ENCODE measurements at places on chromosomes 5 and 9. TPM values are rescaled to one million over a fixed set of nuclear protein-coding genes. Genes with fewer than 3 reads are reported as not detected.
A peak's percentile ranks its signal among the peaks of the same experiment; 100 is the strongest.

The FNBP1 gene
- 191 TPM for total RNA-seq

The SPATA6L gene
- 1.0 TPM for total RNA-seq

The MYOZ3 gene
- total RNA-seq = 0.14 TPM

DNA sequence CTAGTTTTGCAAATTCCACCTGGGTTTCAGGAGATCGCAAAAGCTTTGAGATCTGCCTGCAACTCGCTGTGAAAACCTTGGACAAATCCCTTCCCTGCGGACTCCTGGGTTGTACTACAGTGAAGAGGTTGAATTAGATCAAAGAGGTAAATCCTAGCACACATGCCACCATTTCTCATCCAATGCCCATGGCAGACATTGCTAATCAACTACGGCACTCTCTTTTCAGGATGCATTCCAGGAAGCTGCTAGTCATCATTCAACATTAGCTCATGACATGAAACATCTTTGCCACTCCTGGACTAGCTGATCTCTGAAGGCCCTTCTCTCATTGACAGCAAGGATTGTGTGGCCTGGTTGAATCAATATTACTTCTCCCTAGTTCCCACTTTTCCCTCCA, 46.1 kb downstream of the PCDH1 start:
- no peak overlapping the region for H3K4me3 ChIP-seq
- H3K27me3 ChIP-seq = peaks cover 10% of the 10 kb centered on the region
- peaks cover 12% of the 10 kb centered on the region for H3K4me1 ChIP-seq
- H3K27ac ChIP-seq = no peak overlapping the region
- DNase-seq = no peak

- H3K4me3 ChIP-seq = peak overlapping the region; percentile 48
- no peaks in the 10 kb centered on the region for H3K36me3 ChIP-seq
- DNase-seq = peak; percentile 49
- H3K27me3 ChIP-seq = peaks cover 87% of the 10 kb centered on the region
- peaks cover 19% of the 10 kb centered on the region for H3K4me1 ChIP-seq
These were observed 9.6 kb downstream of the LHX6 start for GRCh38 chr9:122218935-122219855.

DNA sequence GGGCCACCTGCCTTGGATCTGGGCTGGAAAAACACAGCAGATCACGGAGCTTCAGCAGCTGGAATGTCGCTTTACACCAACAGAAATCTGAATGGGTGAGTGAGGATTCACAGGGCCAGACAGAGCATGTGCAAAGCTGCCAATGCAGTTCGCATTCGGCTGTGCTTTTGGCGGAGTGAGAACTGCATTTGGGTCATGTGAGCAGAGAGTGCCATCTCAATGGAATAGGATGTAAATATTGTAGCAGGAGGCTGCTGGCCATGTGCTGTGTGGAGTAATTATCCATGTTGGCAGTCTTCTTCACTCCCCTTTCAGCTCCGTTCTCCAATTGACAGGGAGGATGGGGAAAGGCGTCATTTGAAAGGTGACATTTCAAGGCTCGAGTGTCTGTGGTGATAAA, at the start of gene ANKRD55:
TSS of gene ANKRD55 (minus strand) at position 101 of the 400 bp plus-strand sequence. CDS start 417 bp downstream, outside the sequence.
- peaks cover 1% of the 10 kb centered on the region for H3K36me3 ChIP-seq
- H3K27ac ChIP-seq = no peak within 1 kb of the TSS
- peaks cover 9% of the 10 kb centered on the region for H3K27me3 ChIP-seq
- no peak within 1 kb of the TSS for H3K4me3 ChIP-seq
- no peaks in the 10 kb centered on the region for H3K4me1 ChIP-seq

The ANGPTL2 gene
- total RNA-seq = not detected

DNA sequence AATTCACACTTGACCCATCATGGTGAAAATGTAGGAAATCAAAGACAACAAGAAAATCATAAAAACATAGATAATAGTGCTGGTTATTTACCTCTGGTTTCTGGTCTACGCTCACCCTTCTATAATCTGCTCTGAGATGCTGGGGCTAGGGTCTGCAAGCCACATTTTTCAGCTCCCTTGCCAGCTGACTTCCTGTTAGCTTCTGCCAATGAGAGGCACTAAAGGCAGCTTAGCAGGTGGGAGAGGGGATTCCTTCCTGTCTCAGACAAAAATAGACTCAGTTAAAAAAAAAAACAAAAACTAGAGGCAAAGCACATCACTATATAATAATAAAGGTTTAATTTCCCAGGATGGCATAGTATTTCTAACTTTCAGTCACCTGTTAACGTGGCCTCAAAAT, 20.2 kb upstream of the N4BP3 start:
- no peak overlapping the region for H3K27ac ChIP-seq
- H3K4me1 ChIP-seq = peaks cover 13% of the 10 kb centered on the region
- peaks cover 6% of the 10 kb centered on the region for H3K27me3 ChIP-seq
- no peak for DNase-seq

The CDC20B gene
- total RNA-seq = 0.28 TPM

DNA sequence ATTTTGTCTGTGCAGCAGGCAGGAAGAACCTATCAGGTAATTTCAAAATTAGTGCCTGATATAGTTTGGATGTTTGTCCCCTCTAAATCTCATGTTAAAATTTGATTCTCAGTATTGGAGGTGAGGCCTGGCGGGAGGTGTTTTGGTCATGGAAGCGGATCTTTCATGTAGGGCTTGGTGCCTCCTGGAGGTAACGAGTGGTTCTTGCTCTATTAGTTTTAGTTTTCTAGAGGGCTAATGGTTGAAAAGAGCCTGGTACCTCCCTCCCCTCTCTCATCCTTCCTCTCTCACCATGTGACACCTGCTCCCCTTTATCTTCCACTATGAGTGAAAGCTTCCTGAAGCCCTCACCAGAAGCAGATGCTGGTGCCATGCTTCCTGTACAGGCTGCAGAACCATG, 106.3 kb downstream of the DRD1 start:
- no peaks in the 10 kb centered on the region for H3K4me1 ChIP-seq
- no peaks in the 10 kb centered on the region for H3K36me3 ChIP-seq
- peaks cover 2% of the 10 kb centered on the region for H3K27me3 ChIP-seq
- DNase-seq = no peak
- no peak overlapping the region for H3K4me3 ChIP-seq

DNA sequence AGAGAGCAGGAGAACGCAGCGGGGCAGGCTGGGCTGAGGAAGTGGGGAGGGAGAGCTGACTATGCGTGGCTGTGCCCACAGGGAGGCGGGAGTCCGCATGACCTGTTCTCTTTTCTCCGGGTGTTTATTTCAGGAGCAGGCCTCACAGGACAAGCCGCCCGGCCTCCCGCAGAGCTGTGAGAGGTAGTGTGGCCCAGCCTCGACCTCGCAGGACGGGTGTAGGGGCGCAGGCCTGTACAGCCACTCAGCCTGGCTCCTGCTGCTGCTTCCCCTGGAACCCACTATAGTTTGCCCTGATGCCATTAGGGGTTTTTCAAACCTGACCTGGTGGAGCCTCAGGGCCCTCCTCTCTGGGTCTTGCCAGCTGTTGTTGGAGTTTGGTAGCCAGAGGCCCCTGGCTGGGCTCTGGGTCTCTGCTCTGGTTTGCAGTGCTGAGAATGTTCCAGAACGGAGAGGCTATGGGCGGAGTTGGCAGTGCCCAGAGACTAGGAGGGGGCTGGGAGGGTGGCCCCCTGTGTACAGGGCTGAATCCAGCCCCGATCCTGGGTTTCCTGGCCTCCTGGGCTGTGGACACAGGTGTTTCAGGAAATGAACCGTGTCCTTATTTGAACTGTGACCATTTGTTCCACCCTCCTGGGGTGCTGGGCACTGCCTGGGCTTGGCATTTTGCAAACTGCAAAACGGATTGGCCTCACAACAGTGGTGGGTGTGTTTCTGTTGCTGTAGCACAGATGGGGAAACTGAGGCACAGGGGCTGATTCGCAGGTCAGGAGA, 78.8 kb downstream of the WNK2 start:
- peaks cover 2% of the 10 kb centered on the region for H3K4me1 ChIP-seq
- no peaks in the 10 kb centered on the region for H3K36me3 ChIP-seq
- no peak overlapping the region for H3K27ac ChIP-seq
- H3K27me3 ChIP-seq = no peaks in the 10 kb centered on the region
- no peak for DNase-seq

- peaks cover 17% of the 10 kb centered on the region for H3K36me3 ChIP-seq
- no peak overlapping the region for H3K4me3 ChIP-seq
- no peak overlapping the region for H3K27ac ChIP-seq
- peaks cover 9% of the 10 kb centered on the region for H3K27me3 ChIP-seq
- H3K4me1 ChIP-seq = peaks cover 28% of the 10 kb centered on the region
- DNase-seq = no peak
These were observed 21.0 kb downstream of the ANKRD33B start for GRCh38 chr5:10584714-10585517.

DNA sequence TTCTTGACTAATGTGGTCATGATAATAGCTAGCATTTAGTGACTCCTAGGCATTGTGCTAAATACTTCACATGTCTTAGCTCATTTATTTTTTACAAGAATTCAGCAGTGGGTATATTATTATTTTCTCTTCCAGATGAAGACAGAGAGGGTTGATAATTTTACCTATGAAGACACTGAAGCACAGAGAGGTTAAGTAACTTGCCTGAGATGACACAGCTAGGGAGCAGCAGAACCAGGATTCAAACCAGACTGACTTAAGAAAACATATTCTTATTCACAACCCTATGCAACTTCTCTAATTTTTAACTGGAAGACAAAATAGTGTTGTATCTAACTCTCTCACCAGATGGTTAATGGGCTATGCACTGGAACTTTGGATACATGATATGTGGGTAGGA, 44.8 kb downstream of the NNT start:
- no peak overlapping the region for H3K4me3 ChIP-seq
- no peaks in the 10 kb centered on the region for H3K4me1 ChIP-seq
- no peak overlapping the region for H3K27ac ChIP-seq
- H3K27me3 ChIP-seq = no peaks in the 10 kb centered on the region
- H3K36me3 ChIP-seq = peaks cover 26% of the 10 kb centered on the region

DNA sequence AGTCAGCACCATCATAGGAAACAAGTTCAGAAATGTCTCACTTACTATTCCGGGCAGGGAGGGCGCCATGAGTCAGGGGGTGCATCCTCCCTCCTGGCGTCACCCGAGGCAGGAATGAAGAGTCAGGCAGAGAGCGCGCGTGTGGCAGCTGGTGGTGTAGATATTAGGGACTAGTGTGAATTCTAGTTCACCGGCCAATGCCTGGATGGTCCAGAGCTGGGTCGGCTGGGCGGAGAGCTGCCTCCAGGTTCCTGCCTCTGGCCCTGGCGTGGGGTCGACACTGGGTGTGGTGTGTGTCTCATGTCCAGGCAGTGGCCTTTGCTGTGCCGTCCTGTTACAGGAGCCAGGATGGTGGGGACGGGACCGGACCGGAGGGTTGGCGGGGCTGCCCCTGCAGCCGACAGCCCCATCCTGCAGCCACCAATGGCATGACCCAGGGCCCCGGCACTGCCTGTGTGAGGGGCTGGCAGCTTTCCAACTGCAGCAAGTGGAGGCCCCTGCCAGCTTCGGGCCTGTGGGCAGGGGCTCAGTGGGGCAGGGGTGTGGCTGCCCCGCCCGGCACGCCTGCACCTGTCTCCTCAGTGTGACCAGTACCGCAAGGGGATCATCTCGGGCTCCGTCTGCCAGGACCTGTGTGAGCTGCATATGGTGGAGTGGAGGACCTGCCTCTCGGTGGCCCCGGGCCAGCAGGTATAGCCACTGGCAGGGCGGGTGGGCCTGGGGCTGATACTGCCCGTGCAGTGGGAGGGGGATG, 9.1 kb downstream of the DIPK1B start:
- H3K4me3 ChIP-seq = no peak overlapping the region
- no peaks in the 10 kb centered on the region for H3K27me3 ChIP-seq
- peaks cover 11% of the 10 kb centered on the region for H3K36me3 ChIP-seq
- peak; percentile 37 for DNase-seq
- peaks cover 12% of the 10 kb centered on the region for H3K4me1 ChIP-seq
- H3K27ac ChIP-seq = peak overlapping the region; percentile 6

- H3K4me3 ChIP-seq = no peak overlapping the region
- H3K27me3 ChIP-seq = peaks cover 21% of the 10 kb centered on the region
- DNase-seq = no peak
- no peak overlapping the region for H3K27ac ChIP-seq
- peaks cover 4% of the 10 kb centered on the region for H3K4me1 ChIP-seq
These were observed 2.8 kb downstream of the ARHGEF37 start for GRCh38 chr5:149584121-149584520.

The PIP5KL1 gene
- 1.9 TPM for total RNA-seq

DNA sequence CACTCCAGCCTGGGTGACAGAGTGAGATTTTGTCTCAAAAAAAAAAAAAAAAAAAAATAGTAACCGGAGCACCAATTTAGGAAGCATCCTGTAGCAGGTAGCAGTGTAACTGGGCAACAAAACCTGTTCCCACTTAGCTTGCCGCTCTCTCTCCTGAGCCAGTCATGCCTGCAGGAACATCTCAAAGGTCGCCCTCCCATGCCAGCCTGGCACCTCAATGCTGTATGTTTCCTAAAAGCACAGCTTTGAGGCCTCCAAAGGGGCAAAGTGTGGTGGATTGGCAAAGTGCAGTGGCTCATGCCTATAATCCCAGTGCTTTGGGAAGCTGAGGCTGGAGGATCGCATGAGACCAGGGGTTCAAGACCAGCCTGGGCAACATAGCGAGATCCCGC, 22.3 kb upstream of the FUBP3 start:
- no peaks in the 10 kb centered on the region for H3K4me1 ChIP-seq
- no peak for DNase-seq
- no peak overlapping the region for H3K4me3 ChIP-seq
- peaks cover 5% of the 10 kb centered on the region for H3K27me3 ChIP-seq
- H3K36me3 ChIP-seq = no peaks in the 10 kb centered on the region

GRCh38 chr5:3891113-3891512, 295.5 kb downstream of the IRX1 start:
- H3K27ac ChIP-seq = no peak overlapping the region
- H3K27me3 ChIP-seq = peaks cover 2% of the 10 kb centered on the region
- H3K4me1 ChIP-seq = no peaks in the 10 kb centered on the region

DNA sequence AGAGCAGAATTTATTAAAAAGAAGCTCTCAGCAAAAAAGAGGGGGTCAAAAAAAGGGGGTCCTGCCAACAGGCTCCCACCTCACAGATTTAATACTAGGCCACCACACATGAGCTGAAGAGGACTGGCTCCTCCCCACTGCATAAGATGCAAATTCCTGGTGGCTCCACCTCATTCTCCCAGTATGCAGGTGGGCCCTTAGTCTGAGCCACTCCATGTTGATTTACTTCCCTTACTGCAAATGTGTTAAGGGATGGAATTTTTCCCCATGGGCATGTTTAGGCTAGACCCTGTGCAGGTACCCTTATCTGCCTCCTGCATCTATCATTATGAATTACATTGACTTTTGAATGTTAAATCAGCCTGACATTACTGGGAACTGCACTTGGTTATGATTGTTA, 82.9 kb downstream of the ISOC1 start:
- no peaks in the 10 kb centered on the region for H3K36me3 ChIP-seq
- no peak overlapping the region for H3K27ac ChIP-seq
- no peaks in the 10 kb centered on the region for H3K27me3 ChIP-seq
- DNase-seq = no peak

Measured in activated naive CD8-positive, alpha-beta T cell treated with anti-CD3 and anti-CD28 coated beads, Interleukin-2, amount 10 ng/mL, durations not matched to agents 7 days and 5 days (primary cell).